ENCODE measurements at places on chromosomes 1 and 21. TPM values are rescaled to one million over a fixed set of nuclear protein-coding genes. Genes with fewer than 3 reads are reported as not detected.

The TLCD4 gene
- 42.3 TPM for total RNA-seq

The LDLRAD1 gene
- not detected for total RNA-seq

The PLCH2 gene
- total RNA-seq = not detected

The KLF17 gene
- total RNA-seq = not detected

The ZNF683 gene
- total RNA-seq = not detected

The LCE7A gene
- not detected for total RNA-seq

The INSRR gene
- total RNA-seq = not detected

The NIPAL3 gene
- 43.3 TPM for total RNA-seq

The DEDD gene
- 21.8 TPM for total RNA-seq

The CHI3L2 gene
- 0.52 TPM for total RNA-seq

DNA sequence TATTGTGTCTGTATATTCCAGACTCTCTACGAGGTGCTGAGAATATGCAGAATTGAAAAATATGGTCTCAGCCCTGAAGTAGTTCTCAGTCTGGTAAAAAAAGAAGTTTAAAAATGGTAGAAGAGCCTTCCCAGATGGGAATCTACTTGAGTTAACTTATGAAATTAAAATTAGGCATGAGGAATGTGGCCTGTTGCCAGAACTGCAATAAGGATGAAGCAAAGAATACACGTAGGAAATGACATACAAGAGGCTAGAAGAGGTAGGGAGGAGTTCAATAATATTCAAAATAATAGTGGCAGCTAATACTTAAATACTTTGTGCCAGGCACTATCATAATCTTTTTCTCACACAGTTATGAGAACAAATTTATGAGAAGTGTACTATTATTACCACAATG is 6.3 kb downstream of the ASPM start:
- DNase-seq = no peak

DNA sequence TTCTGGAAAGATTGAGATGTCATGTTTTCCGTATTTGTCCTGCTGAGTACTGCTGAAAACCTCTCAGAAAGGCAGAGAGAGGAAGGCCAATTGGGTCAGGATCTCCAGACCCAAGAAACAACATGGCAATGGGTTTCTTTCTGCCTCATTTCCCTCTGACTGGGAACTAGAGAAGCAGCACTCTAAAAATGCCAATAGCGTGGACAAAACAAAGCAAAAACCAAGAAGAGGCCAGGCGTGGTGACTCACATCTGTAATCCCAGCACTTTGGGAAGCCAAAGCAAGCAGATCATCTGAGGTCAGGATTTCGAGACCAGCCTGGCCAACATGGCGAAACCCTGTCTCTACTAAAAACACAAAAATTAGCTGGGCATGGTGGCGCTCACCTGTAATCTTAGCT is 18.3 kb downstream of the TNFRSF9 start:
- DNase-seq = no peak

DNA sequence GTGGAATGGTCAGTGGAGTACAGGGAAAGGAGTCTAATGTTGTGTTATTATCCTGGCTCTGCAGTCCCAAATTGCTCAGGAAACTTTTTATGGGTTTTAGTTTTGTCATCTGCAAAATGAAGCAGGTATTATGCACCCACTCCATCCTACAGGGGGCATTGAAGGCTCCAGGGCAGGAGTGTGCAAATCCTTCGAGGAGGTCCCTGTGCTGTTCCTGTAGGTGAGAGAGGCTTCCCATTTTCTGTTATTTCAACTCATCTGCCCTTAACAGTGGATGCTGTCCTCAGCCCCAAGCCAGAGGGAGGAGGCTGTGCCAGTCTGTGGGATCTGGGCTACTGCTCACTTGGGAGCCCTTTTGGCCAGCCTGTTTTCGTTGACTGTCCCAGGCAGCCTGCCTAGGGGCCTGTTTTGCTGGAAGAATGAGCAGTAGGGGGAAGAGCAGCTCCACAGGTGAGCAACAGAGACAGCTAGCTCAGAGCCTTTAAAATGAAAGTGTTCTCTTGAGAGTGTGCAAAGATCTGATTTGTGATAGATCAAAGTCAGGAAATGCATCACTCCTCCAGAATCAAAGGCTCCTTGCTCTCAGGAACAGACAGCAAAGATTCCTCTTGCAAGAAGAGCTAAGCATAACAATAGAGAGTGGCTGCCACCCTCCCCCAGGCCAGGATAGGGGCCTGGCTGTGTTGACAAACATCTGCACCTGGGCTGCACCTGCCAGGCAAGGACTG is 317.6 kb upstream of the PROX1 start:
- DNase-seq = no peak

DNA sequence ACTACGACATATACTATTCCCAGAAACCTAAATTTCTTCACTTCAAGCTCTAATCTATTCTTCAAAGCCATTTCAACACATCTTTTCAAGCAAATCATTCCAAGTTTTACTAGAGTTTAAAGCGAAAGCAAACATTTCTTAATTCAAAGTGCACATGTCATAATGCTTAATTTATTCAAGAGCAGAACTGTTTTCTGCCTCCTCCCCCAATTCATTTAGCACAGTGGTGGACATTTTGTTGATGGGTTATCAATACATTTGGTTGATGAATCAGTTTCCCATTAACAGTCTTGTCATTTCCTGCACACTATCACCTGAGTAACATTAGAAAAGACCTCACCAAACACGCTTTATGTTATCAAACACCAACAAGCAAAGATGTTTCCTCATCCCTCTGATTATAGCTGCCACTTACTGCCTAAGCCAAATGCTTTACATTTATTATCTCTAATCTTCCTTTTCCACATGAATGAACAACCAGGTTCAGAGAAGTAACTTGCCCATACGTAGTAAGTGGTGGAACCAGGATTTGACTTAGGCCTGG is 2.0 kb downstream of the SRSF4 start:
- no peak for DNase-seq

GRCh38 chr1:93607814-93608186 is 73.8 kb downstream of the BCAR3 start:
- DNase-seq = peak; percentile 57

- DNase-seq = no peak
These were observed 59.5 kb downstream of the ATP2B4 start for GRCh38 chr1:203686091-203686632.

DNA sequence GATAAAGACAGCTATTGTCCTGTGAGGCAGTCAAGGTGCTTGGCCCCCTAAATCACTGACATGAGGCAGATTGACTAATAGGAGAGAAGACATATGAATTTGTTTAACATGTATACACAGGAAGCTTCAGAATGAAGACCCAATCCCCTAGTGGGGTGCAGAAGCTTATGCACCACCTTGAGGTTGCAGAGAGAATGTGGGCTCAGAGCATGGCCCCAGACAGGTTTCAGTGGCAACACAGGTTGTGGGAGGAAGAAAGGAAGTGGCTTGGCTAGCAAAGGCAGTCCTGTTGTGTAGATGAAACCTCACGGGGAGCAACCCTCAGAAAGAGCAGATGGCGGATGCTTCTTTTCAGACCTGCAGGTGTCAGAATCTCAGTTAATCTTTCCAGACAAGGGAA is 37.0 kb upstream of the PARP1 start:
- DNase-seq = no peak

GRCh38 chr1:172149346-172149745 is 271.1 kb upstream of the C1orf105 start:
- no peak for DNase-seq

GRCh38 chr1:52919051-52919722 is 2.4 kb downstream of the ECHDC2 start:
- peak; percentile 11 for DNase-seq

- DNase-seq = no peak
These were observed 26.5 kb upstream of the SLC35A3 start for GRCh38 chr1:99943223-99943794.

- DNase-seq = no peak
These were observed 157.4 kb downstream of the TNFSF18 start for GRCh38 chr1:172893146-172893841.

- DNase-seq = no peak
These were observed 89.5 kb downstream of the KCNN3 start for GRCh38 chr1:154780541-154780940.

DNA sequence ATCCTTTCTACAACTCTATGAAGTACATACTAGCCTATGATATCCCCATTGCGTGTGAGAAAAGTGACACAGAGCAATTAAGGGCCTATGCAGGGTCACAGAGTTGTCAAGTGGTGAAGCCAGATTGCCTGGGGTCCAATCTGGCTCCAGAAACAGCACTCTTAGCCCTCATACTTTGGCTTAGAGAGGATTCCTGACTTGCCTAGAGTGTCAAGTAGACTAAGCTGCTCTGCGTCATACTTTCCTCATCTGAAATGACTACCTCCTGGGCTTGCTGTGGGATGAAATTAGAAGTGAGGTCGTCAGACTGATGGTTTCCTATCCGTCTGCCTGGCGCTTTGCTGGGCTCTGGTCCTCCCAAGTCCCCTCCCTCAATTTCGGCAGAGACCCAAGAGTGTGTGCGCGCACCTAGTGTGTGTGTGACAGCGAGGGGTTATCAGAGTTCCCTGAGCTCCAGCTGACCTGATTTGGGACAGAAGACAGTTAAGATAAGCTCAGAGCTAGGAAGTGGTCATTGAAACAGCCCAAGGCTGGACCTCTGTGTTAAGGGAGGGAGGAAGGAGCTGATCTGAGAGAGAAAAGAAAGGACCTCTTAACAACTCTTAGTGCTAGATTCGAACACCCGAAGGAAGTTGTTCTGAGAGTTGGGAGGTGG is 5.4 kb upstream of the NUAK2 start:
- no peak for DNase-seq

DNA sequence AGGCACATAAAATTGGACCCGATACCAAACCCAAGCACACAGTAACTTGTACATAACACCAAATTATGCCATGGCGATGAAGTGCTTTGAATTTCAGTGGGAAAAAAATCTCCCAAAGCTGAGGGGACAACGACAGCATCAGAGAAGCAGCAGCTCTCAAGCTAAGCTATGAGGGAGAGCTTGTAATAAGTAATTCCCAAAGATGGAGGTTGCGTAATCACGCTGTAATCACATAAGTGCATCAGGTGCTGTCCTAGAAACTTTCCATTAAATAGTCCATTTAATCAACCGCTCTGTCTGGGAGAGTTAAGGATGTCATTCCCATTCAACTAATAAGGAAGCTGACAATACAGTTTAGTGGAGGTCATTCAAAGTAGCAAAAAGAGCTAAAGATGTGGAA is 37.6 kb upstream of the KRTAP19-8 start:
- no peak for DNase-seq

- no peak for DNase-seq
These were observed 1.4 kb downstream of the RWDD2B start for GRCh38 chr21:29017639-29018237.

GRCh38 chr1:94790670-94791069 is 29.5 kb upstream of the SLC44A3 start:
- no peak for DNase-seq

GRCh38 chr1:93087532-93087931 is 8.4 kb downstream of the MTF2 start:
- no peak for DNase-seq

DNA sequence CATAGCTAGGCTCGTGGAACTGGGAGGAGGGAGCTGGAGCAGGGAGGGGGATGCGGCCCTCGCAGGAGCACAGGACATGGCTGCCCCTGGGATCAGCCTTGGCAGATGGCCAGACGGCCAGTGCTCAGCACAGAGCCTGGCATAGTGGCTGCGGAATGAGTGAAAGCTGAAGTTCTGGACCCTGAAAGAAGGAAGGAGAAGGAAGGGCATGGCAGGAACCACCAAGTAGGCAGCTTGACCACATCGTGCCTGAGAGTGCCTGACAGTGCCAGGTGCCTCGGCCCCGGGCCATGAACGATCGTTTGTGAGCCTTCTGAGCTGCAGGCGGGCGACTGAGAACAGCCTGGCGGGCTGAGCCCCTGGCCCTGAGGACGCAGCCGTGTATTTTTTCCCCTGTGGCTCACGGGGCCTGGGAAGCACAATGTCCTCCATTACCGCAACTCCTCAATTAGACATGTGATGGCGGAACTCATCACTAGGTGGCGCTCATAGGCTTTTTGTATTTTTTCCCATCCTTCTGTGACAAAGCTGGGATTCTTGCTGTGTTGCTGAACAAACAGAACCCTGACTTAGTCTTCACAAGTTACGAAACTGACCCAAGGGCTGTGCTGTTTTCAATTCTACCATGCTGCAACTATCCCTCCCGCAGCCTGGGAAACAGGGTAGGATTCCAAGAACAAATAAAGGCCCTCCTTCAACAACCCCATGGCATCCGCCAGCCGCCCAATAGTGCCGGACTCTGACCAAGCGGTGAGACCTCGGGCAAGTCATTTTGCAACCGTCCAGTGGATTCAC is 29.9 kb upstream of the TMEM61 start:
- peak; percentile 90 for DNase-seq

- no peak for DNase-seq
These were observed 42.4 kb downstream of the AKNAD1 start for GRCh38 chr1:108814343-108815125.

- peak; percentile 67 for DNase-seq
These were observed at the start of gene RASAL2 for GRCh38 chr1:178093951-178094738. RASAL2 (plus strand) TSS chr1:178094104; CDS start chr1:178094493, 389 bp downstream.

DNA sequence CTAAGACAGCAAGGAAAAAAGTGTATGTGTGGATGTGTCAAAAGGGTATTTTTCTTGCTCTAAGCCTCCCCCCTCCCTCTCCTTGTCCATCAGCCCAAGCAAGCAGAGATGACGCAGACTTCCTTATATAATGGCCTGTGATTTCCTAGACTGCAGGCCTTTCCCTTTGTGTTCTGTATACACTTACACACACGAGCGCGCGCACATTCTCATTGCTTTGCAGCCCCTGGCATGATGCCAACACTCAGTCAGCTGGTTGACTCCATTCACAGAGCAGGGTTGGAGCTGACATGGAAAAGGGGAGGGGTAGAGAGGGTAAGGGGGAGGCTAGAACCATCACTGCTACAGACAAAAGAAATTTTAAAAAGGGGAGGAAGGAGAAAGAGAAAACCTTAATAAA is 41.8 kb downstream of the GATAD2B start:
- peak; percentile 86 for DNase-seq

- DNase-seq = no peak
These were observed 105.2 kb upstream of the GADD45A start for GRCh38 chr1:67579623-67580394.

DNA sequence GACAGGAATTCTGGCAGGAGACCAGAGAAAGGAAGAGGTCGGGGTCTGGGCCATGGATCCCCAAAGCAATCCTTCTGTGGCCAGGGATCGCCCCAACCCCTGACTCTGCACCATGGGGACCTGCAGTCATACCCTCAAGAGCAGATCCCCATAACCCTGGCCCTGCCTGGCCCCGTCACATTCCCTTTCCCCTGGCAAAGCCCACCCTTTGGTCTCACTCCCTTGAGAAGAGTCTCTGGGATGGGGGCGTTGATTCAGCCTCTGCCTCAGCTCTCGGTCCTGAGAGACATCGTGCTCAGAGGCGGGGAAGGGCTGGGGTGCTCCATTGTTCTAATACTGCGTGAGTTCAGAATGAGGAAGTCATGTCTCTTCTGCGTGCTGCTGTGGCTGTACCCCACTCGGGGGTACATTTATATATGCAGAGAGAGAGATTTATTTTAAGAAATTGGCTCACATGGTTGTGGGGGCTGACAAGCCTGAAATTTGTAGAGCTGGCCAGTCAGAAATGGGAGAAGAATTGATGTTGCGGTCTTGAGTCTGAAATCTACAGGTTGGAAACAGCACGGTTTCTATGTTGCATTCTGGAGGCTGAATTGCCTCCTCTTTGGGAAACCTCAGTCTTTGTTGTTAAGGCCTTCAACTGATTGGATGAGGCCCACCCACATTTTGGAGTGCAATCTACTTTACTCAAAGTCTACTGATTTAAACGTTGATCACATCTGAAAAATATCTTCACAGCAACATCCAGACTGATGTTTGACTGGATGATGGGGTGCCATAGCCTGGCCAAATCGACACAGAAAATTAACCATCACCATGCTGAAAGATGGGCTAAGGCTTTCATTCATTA is 4.2 kb upstream of the PADI2 start:
- no peak for DNase-seq

Measured in right atrium auricular region (tissue), 2 donors.